Fibroblast of the aortic adventitia (primary cell): ENCODE measurements at places on chromosomes 5 and 9. TPM values are rescaled to one million over a fixed set of nuclear protein-coding genes. Genes with fewer than 3 reads are reported as not detected.

The PCDHAC1 gene
- total RNA-seq = 0.16 TPM in 1 of 2 replicates, not detected in the other

The ERCC8 gene
- 4.8 and 25.5 TPM in 2 replicates for total RNA-seq

The SPATA31D4 gene
- total RNA-seq = not detected in 2 replicates

The BTNL3 gene
- not detected in 2 replicates for total RNA-seq

- no peak for DNase-seq
Observed at GRCh38 chr9:71665247-71665646, 103.1 kb downstream of the CEMIP2 start.

- no peak for DNase-seq
Observed at GRCh38 chr5:61887271-61887670, 418.7 kb upstream of the KIF2A start.

DNA sequence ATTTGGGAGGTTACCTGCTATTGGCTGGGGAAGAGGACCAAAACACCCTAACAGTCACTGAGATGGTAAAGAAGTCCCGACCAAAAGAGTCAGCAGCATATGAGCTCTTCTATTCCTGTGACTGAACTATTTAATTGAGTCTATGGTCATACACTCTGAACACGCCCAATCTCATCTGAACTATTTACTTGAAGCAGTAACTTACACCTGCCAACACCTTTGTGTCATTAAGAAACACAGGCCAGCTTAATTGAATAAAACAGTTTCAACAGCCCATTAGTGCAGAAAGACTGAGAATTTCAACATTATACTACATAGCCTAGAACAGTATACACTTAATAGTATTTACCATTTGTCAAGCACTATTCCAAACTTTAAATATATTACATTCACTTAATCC, 47.8 kb downstream of the NR6A1 start:
- DNase-seq = no peak

- DNase-seq = no peak
Observed at GRCh38 chr9:133658442-133659431, 22.6 kb downstream of the DBH start.

DNA sequence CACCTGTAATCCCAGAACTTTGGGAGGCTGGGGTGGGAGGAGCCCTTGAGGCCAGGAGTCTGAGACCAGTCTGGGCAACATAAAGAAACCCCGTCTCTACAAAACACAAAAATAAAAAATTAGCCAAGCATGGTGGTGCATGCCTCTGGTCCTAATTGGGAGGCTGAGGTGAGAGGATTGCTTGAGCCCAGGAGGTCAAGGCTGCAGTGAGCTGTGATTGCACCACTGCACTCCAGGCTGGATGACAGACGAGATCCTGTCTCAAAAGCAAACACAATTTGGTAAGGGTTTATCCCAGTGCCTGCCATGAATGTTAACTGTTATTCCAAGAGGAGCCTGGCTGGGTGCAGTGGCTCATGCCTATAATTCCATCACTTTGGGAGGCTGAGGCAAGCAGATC, 71.1 kb downstream of the LHX2 start:
- DNase-seq = no peak

- DNase-seq = no peak
Observed at GRCh38 chr9:96423322-96423984, 5.3 kb upstream of the ZNF367 start.

DNA sequence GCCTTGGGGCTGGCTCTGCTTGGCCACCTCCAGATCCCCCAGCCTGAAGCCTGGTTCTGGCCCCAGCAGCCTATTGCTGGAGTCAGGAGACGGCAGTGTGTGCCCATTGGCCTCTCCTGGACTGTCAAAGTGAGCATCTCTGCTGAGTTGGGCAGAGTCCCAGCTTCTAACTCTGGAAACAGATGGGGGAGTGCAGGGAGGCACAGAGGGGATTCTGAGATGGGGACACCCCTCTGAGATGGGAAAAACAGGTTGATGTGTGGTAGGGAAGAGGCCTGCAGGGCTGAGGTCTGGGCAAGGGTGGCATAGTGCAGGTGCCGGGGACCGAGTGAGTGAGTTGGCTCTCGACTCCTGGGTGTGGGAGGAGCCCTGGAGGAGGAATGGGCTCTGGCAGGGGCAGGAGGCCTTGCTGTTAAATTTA, 27.5 kb downstream of the PHF2 start:
- no peak for DNase-seq

DNA sequence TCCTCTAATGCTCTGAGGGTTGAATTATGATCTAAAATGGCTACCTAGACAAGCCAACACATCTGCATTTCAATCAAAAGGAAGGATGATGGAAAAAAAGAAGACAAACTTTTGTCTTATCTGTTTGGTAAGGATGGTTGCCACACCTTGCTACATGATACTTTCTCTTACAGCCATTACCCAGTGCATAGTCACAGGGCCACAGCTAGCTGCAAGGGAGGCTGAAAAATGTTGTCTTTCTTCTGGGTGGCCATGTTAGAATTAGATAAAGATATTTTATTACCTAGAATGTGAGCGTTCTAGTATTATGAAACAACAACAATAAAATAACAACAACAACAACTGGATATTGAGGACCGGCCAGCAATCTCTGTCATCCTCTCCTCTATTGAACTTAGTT, 4.7 kb upstream of the AOPEP start:
- DNase-seq = no peak

- DNase-seq = no peak
Observed at GRCh38 chr9:105928416-105928815, 234.1 kb downstream of the TMEM38B start.

GRCh38 chr5:86970361-86970760, 297.3 kb upstream of the RASA1 start:
- DNase-seq = no peak

- no peak for DNase-seq
Observed at GRCh38 chr9:93307468-93308157, 123.7 kb downstream of the WNK2 start.
